ENCODE measurements at places on chromosomes 1 and 21. TPM values are rescaled to one million over a fixed set of nuclear protein-coding genes. Genes with fewer than 3 reads are reported as not detected.

- no peak for DNase-seq
Observed at GRCh38 chr1:6024376-6024775, 21.3 kb upstream of the KCNAB2 start.

GRCh38 chr21:36045993-36046392 is 14.3 kb downstream of the SETD4 start:
- no peak for DNase-seq

- no peak for DNase-seq
Observed at GRCh38 chr1:198925567-198925966, 286.7 kb downstream of the PTPRC start.

DNA sequence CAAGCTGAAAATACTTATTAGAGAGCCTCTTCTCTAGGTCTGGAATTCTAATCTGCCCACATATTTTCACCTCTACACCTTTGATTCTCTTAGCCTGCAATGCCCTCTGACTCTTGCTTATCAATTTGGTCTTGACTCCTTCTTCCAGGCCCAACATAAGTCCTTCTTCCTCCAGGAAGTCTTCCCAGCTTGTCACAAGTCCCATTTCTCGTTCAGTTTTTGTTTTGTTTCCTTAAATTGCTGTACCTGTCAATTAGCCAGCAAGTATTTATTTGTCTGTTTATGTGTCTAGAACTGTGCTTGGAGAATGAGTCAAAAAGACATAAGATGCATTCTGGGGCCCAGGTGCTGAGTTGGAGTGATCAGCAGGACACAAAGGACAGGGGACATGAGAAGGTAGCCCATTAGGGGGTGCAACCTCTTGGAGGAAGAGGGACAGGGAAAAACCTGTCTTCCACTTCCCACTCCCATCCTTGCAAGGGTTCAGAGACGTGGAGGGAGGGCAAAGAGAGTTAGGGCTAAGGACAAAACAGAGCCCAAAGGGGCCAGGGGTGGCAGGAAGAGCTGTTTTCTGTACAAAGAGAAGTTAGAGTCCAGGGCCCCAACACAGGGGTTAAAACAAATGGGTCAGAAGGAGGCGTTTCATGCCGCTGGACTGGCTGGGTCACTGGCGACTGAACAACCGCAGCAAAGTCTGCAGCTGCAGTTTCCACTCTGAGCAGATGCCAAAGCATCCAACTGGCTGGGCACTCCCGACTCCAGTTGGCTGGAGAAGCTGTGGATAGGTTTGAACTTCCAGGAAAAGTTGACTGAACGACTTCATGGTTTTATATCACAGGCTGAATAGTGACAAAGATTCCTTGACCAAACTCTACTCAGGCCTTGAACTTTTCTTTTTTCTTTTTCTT is 10.7 kb upstream of the CNR2 start:
- no peak for DNase-seq

- DNase-seq: no peak
Observed at GRCh38 chr1:211605603-211606331, 26.8 kb upstream of the SLC30A1 start.

- peak; percentile 49 for DNase-seq
Observed at GRCh38 chr1:237677979-237678378, 212.7 kb downstream of the ZP4 start.

DNA sequence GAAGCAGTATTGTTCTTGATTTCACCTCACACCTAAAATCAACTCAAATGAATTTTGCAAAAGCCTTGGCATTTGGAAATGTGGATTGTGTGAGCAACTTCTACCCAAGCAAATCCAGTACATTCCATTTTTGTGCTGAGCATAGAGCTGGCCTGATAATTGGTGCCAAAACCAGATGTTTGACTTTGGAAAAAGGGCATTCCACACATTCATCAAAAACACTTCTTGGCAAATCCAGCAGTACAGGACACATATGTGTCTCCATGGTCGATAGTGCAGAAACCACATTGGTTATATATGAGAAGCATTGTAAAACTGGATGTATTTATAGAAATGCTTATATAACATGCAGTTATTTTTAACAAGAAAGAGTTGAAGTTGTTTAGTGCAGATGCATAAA is 210.4 kb downstream of the KCNK2 start:
- DNase-seq: no peak

GRCh38 chr21:36704958-36705678 is 6.2 kb downstream of the SIM2 start:
- DNase-seq: no peak

DNA sequence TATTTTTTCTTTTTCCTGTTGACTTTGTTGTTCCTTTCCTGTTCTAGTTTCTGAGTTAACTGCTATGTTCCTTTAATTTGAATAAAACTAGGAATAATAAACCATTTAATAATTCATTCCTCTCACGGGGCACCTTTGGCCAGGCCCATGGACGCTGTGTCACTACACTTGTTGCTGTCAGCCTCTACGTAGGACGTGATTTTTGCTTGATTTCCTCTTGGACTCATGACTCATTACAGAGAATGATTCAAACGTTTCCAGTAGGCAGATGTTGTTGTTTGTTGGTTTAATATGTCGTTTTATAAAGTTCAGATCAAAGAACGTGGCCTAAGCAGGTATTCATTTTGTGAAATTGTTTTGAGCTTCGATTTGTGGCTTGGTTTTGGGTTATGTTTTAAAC is 9.1 kb upstream of the SLC19A1 start:
- peak; percentile 76 for DNase-seq

- no peak for DNase-seq
Observed at GRCh38 chr1:209585197-209585596, 1.7 kb downstream of the CAMK1G start.

GRCh38 chr1:225842788-225843425 is 33.0 kb downstream of the EPHX1 start:
- no peak for DNase-seq

GRCh38 chr1:26275580-26276431 is 4.1 kb upstream of the SH3BGRL3 start:
- peak; percentile 96 for DNase-seq

The GBP4 gene
- 8.3 TPM for total RNA-seq

The TNFRSF14 gene
- 12.1 TPM for total RNA-seq

The FCRL4 gene
- not detected for total RNA-seq

The ITGB2 gene
- total RNA-seq: 0.09 TPM

The FHAD1 gene
- total RNA-seq: 4.8 TPM

The UBXN10 gene
- total RNA-seq: 0.11 TPM

The CYP4Z1 gene
- not detected for total RNA-seq

The PDIK1L gene
- 12.2 TPM for total RNA-seq

The SORT1 gene
- total RNA-seq: 16.3 TPM

The ST6GALNAC5 gene
- total RNA-seq: 0.21 TPM

The EFNA1 gene
- total RNA-seq: 24.6 TPM
